ENCODE measurements at places on chromosomes 1 and 21. TPM values are rescaled to one million over a fixed set of nuclear protein-coding genes. Genes with fewer than 3 reads are reported as not detected.
A peak's percentile ranks its signal among the peaks of the same experiment; 100 is the strongest.

DNA sequence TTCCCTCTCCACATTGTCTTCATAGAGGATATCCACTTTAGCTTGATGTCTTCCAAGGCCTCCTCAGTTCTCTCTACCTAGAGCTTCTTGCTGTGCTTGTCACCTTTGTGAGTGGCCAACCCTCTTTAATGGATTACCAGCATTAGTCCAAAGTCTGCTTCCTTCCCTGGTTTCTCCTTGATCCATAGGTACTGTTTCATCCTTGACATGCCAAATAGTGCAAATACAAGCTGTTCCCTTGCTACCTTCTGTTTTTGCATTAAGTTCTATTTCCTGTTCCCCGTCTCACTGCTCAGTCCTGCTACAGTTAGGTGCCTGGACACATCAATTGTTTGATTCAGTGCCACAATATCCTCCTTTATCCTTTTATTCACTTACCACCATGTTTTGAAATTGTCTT lies 19.2 kb downstream of the MAST2 start:
- DNase-seq: no peak

DNA sequence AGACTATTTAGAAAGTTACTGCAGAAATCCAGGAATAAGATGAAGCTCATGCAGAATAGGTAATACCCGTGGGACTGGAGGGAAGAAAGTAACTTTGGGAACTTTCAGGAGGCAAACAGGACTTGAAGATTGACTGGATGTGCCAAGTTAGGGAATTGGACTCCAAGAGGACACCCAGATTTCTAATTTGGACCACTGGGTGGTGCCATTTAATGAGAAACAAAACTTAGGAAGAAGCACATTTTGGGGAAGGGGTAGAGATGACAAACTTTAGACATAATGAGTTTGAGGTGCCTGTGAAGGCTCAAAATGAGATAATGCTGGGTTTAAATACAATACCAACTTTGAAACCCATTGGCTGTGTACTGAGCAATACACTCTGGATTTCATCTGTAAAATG lies 3.3 kb upstream of the B4GALT3 start:
- DNase-seq: no peak

DNA sequence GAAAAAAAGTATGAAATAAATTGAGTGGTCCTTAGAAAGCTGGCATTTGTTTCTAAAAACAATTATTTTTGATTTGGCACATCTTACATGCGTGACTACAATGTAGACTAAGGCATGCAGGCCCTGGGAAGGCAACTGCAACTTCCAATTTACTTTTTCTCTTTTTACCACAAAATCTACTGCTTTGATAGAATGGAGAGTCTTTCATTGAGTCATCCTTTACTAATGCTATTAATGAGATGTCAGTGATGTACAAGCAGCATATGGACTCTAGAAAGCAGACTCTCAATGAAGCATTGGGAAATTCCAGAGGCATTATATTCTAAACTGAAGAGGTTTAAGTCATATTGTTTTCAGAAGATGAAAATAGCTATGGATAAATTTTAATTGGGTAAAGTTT lies 29.6 kb upstream of the PRRX1 start:
- no peak for DNase-seq

DNA sequence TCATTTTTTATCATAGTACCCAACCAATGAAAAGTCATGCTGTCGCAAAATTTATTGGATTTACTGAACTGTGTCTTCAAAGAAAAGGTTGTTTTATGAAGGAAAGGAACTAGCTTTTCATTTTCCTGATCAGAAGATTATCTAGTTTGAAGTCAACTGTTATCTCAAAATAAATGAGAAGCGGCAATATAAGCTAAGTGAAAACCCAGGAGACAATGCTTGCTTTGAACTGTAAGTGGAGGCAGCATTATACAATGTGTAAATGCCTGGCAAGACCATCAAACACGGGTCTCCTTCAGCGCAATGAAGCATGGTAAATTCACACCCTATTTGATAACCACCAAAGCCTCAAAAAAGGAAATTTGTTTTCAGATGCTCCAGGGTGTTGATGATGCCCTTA lies 134.4 kb upstream of the PTBP2 start:
- no peak for DNase-seq

DNA sequence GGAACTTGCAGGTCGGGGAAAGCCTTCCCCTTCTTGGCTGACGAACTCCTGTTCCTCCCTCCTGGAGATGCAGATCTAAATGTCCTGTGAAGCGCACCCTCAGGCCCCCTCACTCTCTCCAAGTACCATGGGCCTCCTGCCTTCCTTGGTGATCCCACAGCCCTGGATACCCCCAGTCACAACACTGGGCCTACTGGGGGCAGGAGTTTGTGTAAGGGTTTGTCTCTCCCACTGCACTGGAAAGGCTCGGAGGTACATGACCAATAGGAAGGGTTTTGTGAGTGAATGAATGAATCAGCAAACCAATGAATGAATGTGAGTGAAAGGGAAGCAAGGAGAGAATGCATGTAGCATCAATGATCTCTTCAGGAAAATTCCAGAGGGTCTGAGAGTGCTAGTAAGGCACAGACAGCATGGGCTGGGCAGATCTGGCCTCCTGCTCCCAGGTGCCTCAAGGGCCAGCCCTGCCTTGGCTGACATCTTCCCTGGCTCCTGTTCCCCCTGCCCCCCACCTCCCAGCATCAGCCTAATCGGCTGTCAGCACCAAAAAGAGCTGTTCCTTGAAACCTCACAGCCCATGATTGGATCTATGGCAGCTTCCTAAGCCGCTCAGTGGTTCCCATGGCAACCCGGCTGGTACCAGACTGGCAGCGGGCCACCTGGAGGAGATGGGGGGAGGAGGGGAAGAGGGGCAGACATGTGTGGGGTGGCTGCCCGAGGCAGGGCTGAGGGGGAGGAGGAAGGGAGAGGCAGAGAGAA lies 95.8 kb downstream of the VWA5B1 start:
- DNase-seq: no peak

GRCh38 chr21:26179501-26179900 lies 8.9 kb upstream of the APP start:
- DNase-seq: no peak

DNA sequence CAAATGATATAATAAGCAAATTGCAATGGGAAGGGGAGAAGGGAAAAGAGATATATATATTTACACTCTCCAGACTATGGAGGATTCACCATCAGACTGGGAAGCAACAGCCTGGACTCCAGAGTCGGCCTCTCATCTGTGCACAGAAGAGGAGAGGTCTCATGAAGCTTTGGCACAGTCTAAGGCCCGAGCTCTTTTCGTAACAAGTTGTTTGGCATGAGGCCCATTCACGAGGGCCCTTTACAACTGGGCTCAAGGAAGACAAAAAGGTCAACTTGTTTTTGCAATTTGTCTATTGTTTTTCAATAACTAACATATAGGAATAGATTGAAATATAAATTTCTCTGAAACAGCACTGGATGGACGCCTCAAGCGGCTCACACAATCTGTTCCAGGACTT lies 66.7 kb upstream of the AJAP1 start:
- DNase-seq: no peak

DNA sequence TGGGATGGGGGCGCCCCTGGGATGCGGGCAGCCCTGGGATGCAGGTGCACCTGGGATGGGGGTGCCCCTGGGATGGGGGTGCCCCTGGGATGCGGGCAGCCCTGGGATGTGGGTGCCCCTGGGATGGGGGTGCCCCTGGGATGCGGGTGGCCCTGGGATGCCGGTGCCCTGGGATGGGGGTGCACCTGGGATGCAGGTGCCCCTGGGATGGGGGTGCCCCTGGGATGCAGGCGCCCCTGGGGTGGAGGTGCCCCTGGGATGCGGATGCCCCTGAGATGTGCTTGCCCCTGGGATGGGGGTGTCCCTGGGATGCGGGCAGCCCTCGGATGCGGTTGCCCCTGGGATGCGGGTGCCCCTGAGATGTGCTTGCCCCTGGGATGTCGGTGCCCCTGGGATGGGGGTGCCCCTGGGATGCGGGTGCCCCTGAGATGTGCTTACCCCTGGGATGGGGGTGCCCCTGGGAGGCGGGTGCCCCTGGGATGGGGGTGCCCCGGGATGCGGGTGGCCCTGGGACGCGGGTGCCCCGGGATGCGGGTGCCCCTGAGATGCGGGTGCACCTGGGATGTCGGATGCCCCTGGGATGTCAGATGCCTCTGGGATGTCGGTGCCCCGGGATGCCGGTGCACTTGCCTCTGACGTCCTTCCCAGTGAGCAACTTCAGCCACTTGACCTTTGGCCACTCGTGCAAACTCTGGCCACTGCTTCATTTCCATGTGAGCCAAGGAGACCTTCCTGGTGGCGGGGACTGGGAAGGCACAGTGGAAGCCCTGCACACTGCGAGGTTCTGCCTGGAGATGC lies 37.3 kb upstream of the SLC19A1 start:
- no peak for DNase-seq

GRCh38 chr1:76613886-76614285 lies 253.4 kb upstream of the ST6GALNAC5 start:
- DNase-seq: no peak

GRCh38 chr1:101043776-101044175 lies 18.2 kb upstream of the DPH5 start:
- DNase-seq: no peak

DNA sequence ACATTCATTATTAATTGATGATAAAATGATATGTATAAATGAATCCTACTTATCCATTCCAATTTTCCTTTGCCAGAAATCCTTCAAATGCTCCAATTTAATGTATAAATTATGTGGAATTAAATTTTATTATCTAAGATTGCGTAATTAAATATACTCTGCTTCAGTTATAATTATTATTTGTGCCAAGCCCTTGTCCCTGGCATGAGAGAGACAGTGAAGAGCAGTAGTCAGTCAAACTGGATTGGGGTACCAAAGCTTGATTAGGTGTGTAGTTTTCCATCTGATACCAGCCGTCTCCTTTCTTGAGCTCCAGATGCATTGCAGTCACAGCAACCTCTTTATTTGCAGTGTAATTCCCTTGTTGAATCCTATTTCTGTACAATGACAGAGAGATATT lies 22.4 kb upstream of the MTF2 start:
- DNase-seq: no peak

ADORA1 gene
- total RNA-seq: 11.0 TPM

ANKRD65 gene
- total RNA-seq: 1.2 TPM

IFI44 gene
- total RNA-seq: 34.2 TPM

DNA sequence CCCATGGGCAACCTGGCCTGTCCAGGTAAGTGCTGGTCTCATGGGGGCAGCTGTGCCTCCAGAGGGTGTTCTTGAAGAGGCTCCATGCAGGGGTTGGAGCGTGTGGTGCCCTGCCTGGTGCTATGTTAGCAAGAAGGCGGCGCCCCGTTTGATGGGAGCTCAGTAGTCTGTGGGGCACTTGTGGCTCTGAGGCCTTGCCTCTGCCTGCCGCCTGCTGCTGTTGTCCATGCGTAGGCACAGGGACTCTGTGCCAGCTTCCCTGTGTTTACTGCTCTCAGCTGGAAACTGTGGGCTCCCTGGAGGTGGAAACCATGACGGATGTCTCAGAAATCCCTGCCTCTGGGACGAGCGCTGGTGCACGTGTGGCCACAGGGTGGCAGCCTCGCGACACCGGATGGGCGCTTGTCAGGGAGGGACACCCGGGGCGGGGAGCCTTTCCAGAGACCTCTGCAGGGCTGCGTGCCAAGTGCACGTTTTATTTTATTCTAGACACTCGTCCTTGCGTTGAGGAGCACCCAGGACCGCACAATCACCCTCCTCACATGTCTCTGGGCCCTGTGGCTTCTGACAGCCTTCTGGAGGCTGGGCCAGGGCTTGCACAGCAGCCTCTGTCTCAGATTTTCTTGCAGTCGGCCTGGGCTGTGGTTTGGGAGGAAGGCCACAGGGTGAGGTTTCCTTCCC lies 27.1 kb downstream of the SNAP47 start:
- peak; percentile 69 for DNase-seq

DNA sequence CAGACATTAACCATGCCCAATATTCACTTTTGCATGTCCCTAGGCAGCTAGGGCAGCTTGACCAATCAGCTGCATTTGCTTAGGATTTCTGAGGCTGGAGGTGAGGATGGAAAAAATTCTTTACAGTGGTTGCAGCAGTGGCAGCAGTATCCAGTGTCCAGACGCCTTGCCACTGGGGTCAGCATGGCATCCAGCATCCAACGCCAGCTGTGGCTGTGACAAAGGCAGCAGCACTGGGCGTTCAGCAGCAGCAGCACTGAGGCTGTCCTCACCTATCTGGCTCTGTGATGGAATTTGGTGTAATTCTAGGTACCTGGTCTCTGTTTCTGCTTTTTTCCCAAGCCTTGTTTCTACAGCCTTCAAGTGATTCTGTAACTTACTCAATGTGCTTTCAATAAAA lies 15.5 kb downstream of the RHBDL2 start:
- DNase-seq: no peak

GRCh38 chr21:45719177-45719802 lies 75.8 kb downstream of the PCBP3 start:
- DNase-seq: no peak

CR2 gene
- total RNA-seq: not detected

RGS4 gene
- total RNA-seq: 7.3 TPM

- DNase-seq: peak; percentile 81
These were observed 8.4 kb upstream of the KCNN3 start for GRCh38 chr1:154878371-154879037.

GRCh38 chr1:204507317-204508105 lies 8.7 kb upstream of the MDM4 start:
- DNase-seq: no peak

GRCh38 chr21:18164933-18165332 lies 79.7 kb upstream of the CHODL start:
- DNase-seq: no peak

DNA sequence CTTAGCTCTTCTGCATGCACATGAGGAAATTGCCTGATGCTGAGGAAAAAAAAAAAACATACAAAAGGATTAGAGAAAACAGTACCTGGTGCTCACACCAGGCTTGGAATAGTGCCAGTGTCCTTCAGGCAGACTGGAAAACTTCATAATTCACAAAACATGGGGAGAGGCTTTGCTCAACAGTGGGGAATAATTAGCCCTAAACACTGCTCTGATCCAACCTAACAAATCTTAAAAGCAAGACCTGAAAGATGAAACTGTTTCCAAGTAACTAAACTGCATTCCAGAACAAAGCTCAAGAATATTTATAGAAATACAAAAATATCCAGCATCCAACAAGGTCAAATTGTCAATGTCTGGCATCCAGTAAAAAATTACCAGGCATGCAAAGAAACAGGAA lies 124.8 kb downstream of the AK5 start:
- no peak for DNase-seq

RAB25 gene
- not detected for total RNA-seq

- DNase-seq: no peak
These were observed 22.9 kb upstream of the PKN2 start for GRCh38 chr1:88661188-88661587.

UBL4B gene
- 0.41 TPM for total RNA-seq
